Stimulated activated CD4-positive, alpha-beta T cell treated with anti-CD3 and anti-CD28 coated beads, Interleukin-1b, Interleukin-23, amount 100 ng/mL, for 1 hour (primary cell): ENCODE measurements at places on chromosomes 3 and 15.

- DNase-seq, result no peak
Measured at GRCh38 chr15:98769867-98770266, 121.5 kb downstream of the IGF1R start.

- no peak for DNase-seq
Measured at GRCh38 chr15:84727429-84727828, 11.5 kb upstream of the SEC11A start.

GRCh38 chr3:45644063-45644790, 45.0 kb upstream of the SACM1L start:
- DNase-seq, result no peak

DNA sequence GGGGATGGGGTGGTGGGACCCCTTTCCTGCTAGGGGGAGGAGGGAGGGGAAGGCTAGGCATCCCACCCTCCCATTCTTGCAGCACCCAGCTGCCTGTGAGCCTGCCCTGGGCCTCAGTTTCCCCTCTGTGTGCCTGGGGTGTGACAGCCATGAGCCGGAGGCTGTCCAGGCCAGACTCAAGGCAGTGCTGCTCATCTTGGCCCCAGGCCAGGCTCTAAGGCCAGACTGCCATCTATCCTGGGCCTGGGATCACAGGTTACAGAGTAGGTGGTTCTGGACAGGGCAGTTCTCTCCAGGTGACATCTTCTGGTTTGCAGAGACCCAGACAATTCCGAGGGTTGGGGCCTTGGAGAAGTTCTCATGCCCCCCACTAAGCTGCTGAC, 3.3 kb upstream of the VILL start:
- no peak for DNase-seq

DNA sequence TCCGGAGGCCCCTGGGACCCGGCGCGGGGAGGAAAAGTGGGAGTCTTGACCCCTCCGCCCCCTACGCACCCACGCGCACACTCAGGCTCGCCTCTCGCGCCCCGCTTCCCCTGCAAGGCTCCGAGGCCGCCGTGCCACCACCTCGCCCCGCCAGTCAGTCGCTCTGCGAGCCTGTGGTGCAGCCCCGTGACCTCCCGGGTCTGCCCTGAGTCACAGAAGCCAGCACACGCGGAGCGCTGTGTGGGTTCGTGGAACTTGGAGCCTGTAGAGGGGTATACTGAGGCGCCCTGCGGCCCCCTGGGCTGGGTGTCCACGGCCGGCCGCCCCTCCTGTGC, 380 bp upstream of the ALS2CL start:
- no peak for DNase-seq

GRCh38 chr15:43105077-43105736, 631 bp downstream of the UBR1 start:
- DNase-seq, result no peak

GRCh38 chr3:53588122-53588521, 93.7 kb downstream of the CACNA1D start:
- no peak for DNase-seq

DNA sequence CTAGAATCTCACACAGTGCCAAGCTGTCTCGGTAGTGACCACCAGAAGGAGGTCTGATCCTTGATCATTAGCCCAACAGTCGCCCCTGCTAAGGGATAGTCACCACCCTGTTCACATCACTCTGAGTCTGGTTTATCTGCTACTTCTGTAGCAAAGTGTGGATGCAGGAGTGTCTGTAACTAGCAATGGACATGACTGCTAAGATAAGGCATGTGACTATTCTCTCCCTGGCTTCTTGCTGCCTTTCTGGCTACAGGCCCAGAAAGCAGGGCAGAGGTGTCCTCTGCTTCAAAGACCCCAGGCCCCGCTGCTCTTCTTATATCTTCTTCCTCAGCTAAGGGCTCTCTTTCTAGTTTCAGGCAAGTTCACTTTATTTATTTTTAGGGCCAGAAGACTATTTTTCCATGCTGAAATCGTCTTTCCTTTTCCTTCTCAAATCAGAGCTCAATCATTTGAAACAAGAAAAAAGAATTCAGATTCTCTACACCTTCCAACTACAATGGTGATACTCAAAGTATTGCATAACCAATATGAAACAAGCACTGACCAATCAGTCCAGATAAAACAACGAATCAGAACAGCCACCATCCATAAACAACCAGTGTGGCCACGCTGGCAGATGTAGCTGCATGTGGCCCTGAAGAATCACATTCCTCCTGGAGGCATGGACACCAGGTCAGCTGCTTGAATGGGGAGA, 8.0 kb upstream of the KNG1 start:
- no peak for DNase-seq

DNA sequence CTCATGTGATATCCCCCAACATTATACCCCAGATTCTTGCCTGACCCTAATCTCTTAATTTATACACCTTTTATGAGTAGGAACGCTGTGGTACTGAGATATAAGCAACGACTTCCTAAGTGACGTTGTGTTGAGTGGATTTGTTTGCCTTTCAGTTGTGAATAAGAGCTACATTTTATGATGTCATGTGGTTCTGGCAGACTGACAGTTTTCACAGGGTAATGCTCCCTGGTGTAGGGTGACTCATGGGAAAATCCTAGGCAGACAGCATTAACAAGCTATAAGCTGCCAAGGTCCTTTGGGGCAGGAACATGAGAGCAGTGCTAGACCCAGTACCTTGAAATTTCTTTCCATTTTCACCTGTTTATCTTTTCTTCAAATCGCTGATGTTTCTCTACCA, 11.2 kb downstream of the C3orf52 start:
- no peak for DNase-seq

DNA sequence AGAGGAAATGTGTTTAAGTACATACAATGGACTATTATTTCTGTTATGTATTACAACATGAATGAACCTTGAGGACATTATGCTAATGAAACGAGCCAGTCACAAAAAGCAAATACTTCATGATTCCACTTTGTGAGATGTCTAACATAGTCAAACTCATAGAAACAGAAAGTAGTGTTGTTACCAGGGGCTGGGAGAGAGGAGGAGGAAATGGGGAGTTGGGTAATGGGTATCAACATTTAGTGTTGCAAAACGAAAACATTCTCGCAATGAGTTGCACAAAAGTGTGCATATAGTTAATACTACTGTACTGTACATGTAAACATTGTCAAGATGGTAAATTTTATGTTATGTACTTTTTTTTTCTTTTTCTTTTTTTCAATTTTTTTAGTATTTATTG, 194.3 kb downstream of the IL5RA start:
- DNase-seq, result no peak

GRCh38 chr3:58072763-58073130, 64.5 kb downstream of the FLNB start:
- DNase-seq, result no peak

GRCh38 chr15:74384881-74385643, 17.6 kb upstream of the CYP11A1 start:
- no peak for DNase-seq

DNA sequence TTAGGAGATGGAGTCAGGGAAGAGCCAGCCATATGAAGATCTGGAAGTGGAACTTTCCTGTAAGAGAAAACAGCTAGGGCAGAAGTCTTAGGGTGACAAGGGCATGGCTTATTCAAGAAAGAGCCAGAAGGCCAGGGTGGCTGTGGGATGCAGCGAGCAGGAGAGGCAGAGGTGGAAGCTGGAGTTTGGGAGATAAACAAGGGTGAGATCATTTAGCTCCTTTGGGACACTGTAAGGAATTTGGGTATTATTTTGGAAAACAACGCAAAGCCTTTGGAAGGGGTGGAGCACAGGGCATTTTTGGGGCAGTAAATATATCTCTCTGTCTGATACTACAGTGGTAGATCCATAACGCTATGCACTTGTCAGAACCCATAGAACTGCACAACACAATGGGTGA, 5.0 kb upstream of the IL16 start:
- no peak for DNase-seq

DNA sequence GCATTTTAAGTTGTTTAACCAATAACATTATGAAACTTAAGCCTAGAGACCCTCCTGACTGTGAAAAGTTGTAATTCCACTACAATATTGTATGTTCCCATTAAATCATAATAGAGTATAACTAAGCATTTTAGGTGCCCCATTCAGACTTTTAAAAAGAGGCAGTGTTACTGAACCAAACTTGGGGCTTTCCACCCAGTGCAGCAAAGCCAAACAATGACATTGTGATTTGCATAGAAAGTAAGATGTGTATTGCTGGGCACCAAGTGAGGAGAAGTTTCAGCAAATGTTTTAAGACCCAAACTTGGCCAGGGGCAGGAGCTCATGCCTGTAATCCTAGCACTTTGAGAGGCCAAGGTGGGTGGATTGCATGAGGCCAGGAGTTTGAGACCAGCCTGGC, 706.2 kb downstream of the GRM7 start:
- DNase-seq, result no peak

GRCh38 chr3:117809186-117810081, 1099.9 kb downstream of the TUSC7 start:
- DNase-seq, result no peak

DNA sequence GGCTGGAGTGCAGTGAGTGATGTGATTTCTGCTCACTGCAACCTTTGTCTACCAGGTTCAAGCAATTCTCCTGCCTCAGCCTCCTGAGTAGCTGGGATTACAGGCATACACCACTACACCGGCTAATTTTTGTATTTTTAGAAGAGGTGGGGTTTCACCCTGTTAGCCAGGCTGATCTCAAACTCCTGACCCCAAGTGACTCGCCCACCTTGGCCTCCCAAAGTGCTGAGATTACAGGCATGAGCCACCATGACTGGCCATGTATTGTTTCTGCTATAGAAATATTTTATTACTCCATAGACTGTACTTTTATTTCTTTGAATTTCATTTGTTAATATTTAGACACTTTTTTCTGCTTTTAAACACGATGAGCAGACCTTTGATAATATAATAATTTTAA, 60.4 kb downstream of the GTF2E1 start:
- DNase-seq, result no peak

GRCh38 chr15:100633763-100634075, 31.3 kb downstream of the ASB7 start:
- no peak for DNase-seq

DNA sequence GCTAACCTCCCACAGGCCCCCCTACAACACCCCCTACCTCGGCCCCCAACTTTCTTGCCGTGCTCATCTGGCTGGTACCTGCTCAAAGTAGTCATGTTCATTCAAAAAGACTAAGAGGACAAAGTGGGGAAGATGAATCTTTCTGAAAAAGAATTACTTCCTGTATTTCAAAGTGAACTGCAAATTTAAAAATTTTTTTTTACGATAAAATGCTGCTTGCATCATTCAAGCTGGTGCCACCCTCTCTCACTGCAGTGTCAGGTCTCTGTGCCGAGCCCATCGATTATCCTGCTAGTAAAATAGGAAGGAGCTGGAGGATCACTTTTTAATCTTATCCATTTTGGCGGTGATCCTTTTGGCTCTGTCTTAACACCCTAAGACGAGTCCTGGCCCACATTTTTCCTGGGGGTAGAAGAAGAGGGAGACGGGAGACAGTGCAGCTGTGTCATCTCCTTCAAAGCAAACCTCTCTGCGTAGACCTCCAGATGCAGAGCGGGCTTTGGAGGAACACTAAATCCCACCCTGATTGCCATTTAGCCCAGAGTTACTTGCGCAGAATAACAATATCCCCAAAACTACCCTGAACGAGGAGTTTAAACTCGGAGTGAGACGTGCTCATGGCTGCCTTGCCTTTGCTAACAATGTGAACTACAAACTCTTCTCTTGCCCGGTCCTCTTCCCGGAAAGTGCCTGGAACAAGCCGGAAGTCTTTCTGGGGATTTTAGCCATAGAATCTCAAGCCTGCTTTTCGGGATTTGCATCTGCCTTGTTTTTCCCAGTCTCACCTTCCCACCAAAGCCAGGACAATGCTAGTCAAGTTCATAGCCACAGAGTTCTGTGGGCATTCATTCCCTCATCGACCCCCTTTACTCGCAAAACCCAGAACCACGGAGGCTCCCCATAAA, 66.2 kb upstream of the CGNL1 start:
- DNase-seq, result no peak

DNA sequence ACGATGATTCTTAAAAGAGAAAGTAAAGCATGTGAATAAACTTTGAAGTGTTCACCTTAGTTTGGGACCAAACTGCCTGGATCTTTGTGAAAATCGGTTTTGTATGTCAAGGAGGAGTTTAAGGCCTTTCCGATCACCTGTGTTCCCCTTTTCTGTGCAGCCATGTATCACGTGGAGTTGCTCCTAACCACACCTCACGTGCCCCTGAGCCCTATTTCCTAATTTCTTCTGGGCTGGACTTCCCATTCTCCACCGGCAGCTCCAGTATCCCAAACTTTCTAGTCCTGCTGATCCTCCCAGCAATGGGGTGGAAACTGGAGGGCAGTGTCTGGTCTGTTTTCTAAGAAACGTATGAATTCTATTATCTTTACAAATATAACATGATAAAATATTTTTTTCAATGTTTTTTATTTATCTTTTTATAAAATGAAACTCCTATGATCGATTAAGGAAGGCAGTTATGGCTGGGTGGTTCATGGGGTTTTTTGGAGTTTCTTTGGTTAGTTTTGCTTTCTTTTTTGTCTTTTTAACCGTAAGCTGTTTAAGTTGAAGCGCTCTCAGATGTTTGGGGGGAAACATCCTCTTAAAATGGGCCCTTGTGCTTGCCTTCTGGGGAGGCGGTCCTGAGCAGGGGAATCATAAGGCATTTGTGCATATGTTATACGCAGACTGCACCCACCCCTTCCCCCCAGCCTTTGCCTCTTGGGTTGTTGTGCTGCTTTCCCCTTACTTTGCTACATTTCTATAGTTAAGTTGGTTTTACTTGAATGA, 43.6 kb upstream of the WWTR1 start:
- no peak for DNase-seq

GRCh38 chr3:127427666-127428065, 139.8 kb upstream of the PRR20G start:
- no peak for DNase-seq

DNA sequence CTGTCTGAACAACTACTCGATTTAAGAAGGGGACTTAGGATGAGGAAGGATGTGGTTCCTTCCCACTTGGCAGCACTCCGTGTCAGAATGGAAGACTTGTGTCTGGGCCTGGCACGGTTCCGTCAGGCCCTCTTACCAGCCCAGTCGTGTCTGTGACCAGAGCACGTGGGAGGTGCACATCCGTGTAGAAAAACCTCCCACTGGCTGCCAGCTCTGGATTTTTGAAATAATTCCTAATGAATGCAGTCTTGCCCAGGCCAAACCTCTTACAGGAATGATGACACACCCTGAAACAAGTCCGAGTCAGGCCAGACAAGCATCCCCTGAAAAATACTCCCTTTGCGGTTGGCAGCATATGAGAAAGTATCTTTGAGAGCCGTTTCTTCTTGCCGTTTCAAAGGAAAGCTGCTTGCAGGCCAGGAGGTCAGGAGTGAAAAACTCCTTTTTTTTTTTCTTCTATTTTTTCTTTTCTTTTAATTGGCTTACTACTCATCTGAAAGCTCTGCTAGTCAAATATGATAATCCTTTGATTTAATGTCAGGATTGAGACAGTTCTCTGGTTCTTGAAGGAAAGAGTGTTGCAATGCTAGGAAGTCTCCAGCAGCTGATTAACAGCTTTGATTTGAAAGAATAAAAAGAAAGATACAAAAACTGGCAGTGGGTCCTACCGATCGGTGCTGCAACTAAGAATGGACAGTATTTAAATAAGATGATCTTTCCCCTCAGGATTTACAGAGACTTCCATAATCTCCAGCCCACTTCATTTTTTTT, 19.8 kb downstream of the IL1RAP start:
- no peak for DNase-seq
